ENCODE measurements at places on chromosomes 6 and 20.

- no peak for DNase-seq
These were observed 126.8 kb downstream of the SNX5 start for GRCh38 chr20:17841751-17842215.

DNA sequence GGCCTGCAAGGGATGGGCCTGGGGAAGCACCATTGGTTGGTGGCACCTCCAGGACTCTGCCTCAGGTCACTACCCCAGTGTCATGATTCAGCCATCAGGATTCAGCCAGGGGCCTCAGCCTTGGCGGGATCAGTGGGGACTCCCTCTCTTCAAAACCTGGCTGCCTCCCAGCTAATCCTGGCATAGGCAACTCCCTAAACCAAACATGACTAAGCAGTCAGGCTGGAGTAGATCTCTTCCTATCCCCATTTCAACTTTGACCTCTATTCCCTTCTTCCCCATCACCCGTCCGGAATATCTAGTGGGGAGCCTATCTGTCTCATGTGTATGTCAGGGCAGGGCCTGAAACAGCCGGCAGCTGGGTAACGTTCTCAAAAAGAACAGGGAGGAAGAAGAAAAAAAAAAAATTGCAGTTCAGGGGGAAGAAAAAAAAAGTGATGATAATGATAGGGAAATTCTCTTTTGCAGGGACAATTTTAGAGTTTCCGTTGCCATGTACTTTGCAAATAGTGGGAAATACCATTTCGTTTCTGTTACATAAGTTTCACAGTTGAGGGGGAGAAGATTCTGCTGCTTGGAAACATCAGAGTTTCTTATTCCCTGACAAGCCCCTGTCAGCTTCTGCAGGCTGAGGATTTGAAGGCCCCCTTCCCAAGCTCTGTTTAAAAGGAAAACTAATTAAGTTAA is 4.1 kb upstream of the PREX1 start:
- DNase-seq = no peak

- no peak for DNase-seq
These were observed 12.4 kb downstream of the RALGAPB start for GRCh38 chr20:38485041-38485440.

GRCh38 chr6:169803271-169803811 is 51.9 kb downstream of the ERMARD start:
- DNase-seq = no peak

- no peak for DNase-seq
These were observed 1.1 kb downstream of the CD109 start for GRCh38 chr6:73696966-73697655.

DNA sequence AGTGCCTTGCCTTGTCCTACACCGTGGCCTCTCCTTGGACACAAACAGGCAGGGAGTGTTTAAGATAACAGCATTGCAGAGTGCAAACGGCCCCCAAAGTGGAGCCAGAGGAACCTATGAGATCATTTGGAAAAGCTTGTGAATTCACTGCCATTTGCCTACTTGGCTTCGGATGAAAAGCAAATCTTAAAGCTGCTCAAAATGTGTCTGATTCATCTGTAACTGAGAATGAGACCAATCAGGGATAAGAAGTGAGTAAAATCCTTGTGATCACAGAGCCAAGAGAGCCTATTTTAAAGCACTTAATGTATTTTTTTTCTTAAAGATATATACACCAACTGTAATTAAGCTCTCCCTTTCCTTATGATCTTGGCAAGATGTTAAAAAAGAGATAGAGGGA is 65.7 kb upstream of the BACH2 start:
- no peak for DNase-seq

DNA sequence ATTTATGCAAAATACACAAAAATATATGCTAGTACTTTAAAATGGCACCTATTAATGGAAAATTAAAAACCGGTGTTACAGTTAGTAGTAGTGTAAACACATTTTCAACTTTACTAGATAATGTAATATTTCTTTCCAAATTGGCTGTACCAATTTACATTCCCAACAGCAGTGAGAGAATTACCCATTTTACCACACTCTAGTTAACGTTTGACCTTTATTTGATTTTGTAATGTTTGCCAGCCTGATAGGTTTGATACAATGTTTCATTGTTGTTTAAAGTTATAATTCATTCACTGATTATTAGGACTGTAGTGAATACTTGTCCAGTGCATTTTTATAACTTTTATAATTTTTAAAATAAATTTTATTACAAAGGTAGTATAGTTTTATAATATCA is 182.1 kb downstream of the EYA4 start:
- DNase-seq = no peak

- no peak for DNase-seq
These were observed 128.0 kb downstream of the INSM1 start for GRCh38 chr20:20495729-20496503.

DNA sequence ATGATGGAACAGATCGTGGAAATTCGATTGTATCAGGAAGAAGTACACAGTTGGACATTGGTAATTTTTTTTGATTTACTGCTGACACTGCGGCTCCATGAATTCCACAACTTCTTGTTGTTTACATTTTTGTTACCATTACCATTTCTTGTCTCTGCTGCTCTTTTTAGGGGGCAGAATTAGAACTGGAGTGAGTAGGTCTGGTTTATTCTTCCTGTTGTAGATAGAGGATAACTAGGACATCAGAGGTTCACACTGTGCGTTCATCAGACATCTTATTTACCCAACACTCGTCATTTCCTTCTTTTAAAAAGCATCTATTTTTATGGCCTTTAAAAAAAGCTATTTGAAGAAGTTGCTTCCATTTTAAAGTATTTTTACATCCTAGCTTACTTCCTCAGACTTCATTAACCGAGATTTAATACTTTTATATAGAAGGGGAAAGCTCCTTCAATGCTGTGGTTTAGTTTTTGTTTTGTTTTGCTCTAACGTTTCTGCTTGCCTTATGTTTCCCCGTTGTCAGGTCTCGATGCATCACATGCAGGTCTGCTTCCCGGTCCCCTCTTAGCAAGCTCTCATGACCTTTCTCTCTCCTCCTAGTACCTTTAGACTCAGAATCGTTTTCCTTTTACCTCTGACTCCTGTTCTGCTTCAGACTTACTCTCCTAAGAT is 139.1 kb downstream of the ARID1B start:
- DNase-seq = no peak

DNA sequence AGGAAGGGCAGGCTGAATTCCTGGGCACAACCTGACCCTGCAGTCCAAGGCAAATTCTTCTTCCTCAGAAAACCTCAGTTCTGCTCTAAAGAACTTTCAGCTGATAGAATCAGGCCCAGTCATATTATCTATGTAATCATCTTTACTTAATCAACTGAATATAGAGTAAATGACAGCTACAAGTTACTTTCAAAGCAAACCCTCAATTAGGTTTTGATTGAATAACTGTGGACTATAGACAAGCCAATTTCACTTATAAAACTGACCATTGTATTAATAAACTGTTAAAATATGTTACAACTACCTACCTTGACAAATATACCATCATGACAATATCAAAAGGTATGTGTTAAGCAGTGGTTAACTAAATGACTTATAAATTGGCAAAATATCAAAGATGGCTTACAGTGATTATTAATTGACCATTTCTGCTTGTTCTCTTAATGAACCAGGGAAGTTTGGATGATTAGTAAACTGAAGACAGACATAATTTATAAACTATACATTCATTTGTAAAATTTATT is 46.1 kb upstream of the ADGRF5 start:
- DNase-seq = no peak

DNA sequence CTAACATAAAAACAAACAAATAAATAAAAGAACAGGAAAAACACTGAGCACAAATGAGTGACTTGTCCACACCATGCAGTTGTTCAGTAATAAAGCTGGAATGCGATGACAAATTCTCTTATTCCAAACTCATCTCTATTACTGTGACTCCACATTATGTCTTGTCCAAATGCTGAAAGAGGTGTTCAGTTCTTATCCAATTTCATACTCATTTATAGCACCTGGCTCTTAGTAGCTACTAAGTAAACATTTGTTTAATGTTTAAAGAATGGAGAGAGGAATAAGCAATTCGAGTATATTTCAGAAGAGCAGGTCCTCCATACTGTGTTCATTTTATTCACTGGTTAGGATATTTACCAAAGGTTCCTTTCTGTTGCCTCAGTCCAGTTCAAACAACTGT is 439.0 kb upstream of the JAG1 start:
- no peak for DNase-seq

- no peak for DNase-seq
These were observed 100.1 kb downstream of the FARS2 start for GRCh38 chr6:5361396-5361795.

GRCh38 chr6:56802584-56802983 is 152.3 kb upstream of the BEND6 start:
- no peak for DNase-seq

- no peak for DNase-seq
These were observed 79.1 kb downstream of the LYRM2 start for GRCh38 chr6:89559487-89559886.

GRCh38 chr6:109291902-109292301 is 90.4 kb downstream of the CD164 start:
- no peak for DNase-seq

GRCh38 chr6:147486683-147487082 is 21.8 kb upstream of the SAMD5 start:
- DNase-seq = no peak

GRCh38 chr6:3176562-3177355 is 19.4 kb upstream of the TUBB2A start:
- no peak for DNase-seq

- DNase-seq = no peak
These were observed 17.9 kb downstream of the RRBP1 start for GRCh38 chr20:17664025-17664633.

- no peak for DNase-seq
These were observed 37.9 kb downstream of the SLC17A1 start for GRCh38 chr6:25793970-25794369.

DNA sequence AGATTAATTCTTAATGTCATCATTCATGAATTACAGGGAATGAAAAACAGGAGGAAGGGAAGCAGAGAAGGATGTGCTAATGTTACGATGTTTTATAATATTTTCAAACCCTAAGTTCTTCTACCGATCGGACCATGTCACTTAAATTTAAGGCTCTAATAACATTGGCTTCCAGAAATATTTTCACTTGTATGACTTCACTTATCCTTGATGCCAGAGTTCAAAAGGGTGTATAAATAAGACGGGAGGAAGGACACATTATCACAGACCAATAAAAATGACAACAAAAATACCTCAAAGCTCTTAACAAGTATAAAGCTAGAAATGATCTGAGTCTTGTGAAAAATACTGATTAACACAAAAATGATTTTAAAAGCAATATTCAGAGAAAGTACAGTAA is 370.4 kb upstream of the CITED2 start:
- no peak for DNase-seq

DNA sequence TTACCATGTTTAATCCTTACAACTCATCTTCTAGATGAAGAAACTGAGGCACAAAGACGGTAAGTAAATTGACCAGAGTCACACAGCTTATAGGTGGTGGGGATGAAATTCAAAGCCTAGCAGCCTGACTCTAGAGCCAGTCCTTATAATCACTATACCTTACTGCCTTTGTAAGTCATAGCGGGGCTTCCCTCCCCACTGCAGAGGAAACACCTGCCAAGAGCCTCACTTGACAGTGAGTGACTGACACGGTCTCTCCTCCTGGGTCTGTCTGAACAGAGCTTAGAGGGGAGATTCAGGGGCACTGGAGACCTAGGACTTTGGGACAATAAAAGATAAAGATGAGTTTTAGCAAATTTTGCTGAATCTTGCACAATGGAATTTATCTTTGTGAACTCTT is 12.8 kb downstream of the SUN5 start:
- no peak for DNase-seq

- peak; percentile 55 for DNase-seq
These were observed 61.9 kb upstream of the ELOVL5 start for GRCh38 chr6:53410508-53411258.

GRCh38 chr20:10790013-10790412 is 116.2 kb upstream of the JAG1 start:
- DNase-seq = no peak

GRCh38 chr20:35985806-35986205 is 17.4 kb downstream of the CNBD2 start:
- no peak for DNase-seq

- DNase-seq = no peak
These were observed 394.5 kb downstream of the CDC5L start for GRCh38 chr6:44781912-44782597.

GRCh38 chr6:36094753-36095496 is 35.4 kb upstream of the MAPK13 start:
- DNase-seq = peak; percentile 80

- no peak for DNase-seq
These were observed 14.3 kb downstream of the ZNF451 start for GRCh38 chr6:57104336-57104735.

- DNase-seq = no peak
These were observed 59.4 kb downstream of the CD164 start for GRCh38 chr6:109322825-109323224.

- no peak for DNase-seq
These were observed 32.9 kb downstream of the MMUT start for GRCh38 chr6:49430187-49430586.

- no peak for DNase-seq
These were observed 54.5 kb downstream of the TRMT11 start for GRCh38 chr6:126040826-126041225.

DNA sequence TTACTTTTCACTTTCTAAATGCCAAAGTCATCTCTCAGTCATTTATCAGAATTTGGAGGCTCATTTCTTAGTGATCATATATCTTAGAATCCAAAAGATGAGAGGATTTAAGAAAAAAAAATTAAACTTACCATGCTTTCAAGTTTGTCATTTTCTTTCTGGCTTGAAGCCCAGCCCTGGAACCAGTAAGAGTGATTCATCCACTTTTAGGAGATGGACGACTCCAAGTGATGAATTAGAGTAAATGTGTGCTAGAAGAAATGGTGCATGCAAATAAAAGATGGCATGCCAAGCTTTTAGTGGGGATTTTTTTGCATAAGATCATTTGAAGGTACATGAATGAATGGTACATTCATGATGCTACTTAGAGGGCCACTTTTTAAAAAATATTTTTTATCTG is 20.1 kb downstream of the PLCB1 start:
- DNase-seq = no peak

- DNase-seq = no peak
These were observed 725.9 kb downstream of the BCKDHB start for GRCh38 chr6:80832337-80832736.

- no peak for DNase-seq
These were observed 5.6 kb downstream of the CTSA start for GRCh38 chr20:45896641-45897161.

DNA sequence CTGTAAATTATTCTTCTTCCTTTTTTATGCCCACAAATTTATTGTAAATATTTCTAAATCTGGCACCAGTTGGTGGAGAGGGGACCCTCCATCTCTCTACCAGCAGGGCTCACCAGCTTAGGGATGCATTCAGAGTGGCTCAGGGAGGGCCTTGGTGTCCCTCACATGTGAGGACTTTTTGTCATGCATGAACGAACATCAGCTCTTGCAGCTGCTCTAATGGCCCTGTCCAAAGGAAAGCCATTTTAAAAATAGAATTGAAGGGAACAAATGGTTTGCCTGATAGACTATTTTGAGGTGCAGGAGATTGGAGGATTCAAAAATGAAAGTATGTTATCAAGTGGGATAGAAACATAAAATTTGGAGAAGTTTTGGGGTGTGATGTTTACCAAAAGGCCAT is 37.5 kb upstream of the KLHL31 start:
- DNase-seq = no peak

GRCh38 chr6:132219901-132220300 is 181.4 kb downstream of the MOXD1 start:
- DNase-seq = no peak

GRCh38 chr20:15622368-15622767 is 950.9 kb downstream of the KIF16B start:
- no peak for DNase-seq

- DNase-seq = no peak
These were observed 59.7 kb upstream of the NT5E start for GRCh38 chr6:85390105-85390728.

- DNase-seq = no peak
These were observed 21.2 kb downstream of the TGM2 start for GRCh38 chr20:38143646-38144554.
